ENCODE measurements at places on chromosomes 12 and 14.

DNA sequence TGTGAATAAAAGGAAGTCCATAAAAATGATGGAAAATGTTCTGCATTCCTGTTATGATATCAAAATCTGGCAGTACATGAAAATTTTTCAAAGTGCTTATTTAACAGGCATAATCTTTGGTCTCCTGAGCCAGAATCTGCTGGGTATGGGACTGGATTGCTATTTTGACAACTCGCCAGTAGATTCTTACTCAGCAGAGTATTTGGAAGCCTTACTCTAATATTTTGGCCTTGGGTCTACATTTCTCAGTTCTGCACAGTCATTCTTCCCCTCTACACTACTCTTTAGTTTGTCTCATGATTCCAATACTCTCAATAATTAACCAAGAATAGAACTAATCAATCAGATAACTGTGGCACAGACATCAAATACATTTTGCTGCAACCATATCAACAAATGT, 1.1 kb upstream of the SLCO1B1 start:
- no peak for DNase-seq

- DNase-seq: no peak
These were observed 140.9 kb upstream of the SRRM4 start for GRCh38 chr12:118840399-118840798.

GRCh38 chr14:61416591-61416990, 95.2 kb downstream of the PRKCH start:
- no peak for DNase-seq

DNA sequence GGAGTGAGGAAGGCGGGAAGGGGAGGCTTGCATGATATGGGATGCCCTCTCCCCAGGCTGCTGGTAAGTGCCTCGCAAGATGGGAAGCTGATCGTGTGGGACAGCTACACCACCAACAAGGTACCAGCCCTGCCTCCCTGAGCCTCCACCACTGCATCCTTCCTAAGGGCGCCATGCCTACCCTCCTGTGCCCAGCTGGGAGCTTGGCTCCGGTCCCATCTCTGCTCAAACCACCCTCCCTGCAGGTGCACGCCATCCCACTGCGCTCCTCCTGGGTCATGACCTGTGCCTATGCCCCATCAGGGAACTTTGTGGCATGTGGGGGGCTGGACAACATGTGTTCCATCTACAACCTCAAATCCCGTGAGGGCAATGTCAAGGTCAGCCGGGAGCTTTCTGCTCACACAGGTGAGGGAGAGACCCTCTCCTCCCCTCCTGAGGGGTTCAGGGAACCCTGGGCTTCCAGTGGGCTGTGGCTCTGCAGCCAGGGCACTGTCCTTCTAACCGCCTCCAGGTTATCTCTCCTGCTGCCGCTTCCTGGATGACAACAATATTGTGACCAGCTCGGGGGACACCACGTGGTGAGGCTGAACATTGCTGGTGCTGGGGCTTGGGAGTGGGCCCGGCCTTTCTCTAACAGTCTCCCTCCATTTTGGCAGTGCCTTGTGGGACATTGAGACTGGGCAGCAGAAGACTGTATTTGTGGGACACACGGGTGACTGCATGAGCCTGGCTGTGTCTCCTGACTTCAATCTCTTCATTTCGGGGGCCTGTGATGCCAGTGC, 2.6 kb downstream of the GNB3 start:
- no peak for DNase-seq
